NCI-H2029 treated with DMSO at 0.1 percent for 48 hours (cell line): ENCODE measurements at places on chromosomes 4 and X.

GRCh38 chr4:40000711-40001110 is 23.0 kb upstream of the PDS5A start:
- no peak for DNase-seq

DNA sequence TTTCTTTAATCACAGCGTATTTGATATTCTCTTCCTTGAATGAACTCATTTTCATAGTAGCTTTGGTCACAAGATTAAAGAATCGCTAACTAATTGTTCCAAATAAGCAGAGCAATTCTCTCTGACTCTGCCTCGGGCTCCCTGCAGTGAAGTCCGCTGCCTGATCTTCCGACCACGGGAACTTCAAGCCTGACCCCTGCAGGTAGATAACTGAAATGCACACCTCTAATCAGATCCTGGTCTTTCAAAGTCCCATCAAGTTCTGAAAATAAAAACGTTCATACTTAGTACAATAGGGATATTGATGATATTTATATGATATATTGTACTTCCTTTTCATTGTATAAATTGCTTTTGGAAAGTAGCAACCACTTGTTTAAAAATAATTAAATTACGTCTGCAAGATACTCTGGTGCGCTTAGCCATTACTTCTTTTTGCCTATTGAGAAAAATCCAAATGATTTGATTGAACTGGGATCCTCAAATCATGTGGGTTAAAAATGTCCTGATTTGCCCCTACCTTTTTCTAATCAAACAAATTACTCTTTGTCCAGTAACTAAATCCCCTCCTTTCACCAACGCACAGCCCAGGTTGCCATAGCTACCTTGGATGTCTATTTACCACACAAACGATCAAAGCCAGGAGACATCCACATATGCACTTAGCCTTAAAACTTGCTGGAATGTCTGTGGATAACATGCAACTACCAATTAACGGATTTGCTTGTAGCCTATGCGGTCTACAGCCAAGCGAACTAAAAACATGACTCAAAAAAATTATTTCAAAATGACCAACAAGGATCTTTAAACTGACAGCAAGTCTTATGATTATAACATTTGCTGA is 4.2 kb downstream of the MID1 start:
- DNase-seq: peak; percentile 7

GRCh38 chrX:102832661-102833060 is 104.4 kb upstream of the RAB40AL start:
- no peak for DNase-seq

GRCh38 chrX:46258356-46258755 is 286.9 kb downstream of the ZNF674 start:
- DNase-seq: no peak

DNA sequence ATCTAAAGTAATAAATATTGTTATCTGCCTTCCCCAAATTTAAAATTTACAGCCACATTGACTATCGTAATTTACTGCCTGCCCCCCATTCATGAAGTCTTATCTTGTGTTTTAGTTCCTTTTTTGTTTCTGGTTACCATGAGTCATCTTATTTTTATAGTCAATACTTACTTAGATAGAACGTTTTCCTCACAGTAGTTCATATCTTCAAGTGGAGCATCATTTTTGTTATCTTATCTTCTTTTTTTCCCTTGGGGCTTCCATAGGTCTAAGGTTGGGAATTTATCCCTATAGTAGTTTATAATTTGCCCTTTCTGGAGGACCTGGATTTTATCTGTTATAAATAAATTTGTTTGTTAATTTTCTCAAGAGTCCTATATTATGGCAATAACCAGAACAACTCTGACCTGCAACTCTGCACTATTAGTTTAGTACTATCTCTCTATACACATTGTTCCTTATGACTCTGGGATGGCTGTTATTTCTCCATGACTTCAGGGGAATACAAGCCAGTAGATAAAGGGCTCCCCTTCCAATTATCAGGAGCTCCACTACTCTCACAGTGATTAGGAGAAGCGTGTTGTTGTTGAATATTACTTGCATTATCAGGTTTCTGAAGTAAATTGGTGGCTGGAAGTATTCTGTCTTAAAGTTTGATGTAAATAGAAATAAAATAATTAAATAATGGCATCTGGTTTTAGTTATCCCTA is 330.6 kb downstream of the GALNTL6 start:
- no peak for DNase-seq

DNA sequence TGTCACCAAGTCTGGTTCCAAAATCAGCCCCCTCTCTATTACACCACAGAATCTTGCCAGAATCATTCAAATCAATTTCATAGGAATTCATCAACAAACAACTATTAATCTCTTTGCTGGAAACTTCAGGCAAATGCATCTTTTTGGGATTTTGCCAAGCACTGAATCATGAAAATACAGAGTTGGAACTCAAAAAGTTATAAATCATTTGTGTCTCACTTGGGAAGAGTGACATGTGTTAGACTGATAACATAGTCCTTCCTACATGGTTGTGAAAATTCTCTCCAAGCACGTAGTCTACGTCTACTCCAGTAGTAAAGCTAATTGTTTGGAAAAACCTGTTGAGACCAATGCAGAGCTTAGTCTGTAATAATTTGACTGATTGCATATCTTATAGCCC is 19.0 kb downstream of the CXCL8 start:
- DNase-seq: no peak

DNA sequence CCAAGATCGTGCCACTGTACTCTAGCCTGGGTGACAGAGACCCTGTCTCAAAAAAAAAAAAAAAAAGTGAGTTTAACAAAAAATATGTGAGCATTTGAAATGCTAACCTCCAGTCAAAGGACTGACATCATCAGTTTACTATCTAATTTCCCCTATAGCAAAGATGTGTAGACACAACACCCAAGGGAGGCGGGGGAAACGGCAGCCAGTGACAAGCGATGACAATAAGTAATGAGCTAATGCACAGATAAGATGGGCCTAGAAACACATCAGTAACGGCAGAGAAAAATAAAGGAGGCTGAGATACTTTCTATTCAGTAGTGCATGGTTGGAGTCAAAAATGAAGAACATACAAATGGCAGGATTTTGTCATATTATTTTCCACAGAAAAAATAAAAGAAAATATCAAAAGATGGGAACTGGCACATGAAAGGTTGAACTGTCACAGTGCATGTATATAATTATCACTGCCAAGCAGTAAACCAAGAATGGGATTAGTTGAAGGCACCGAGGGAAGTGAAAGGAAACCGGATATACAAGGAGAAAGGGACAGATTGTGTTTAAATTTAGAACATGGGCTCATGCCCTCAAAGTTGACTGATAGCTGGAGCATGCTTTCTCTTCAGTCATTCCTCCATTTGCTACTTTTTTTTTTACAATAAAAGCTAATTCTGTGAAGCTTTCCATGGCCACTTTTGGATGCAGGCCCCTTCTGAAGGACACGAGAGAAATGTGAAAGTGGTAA is 41.8 kb downstream of the IGFBP7 start:
- no peak for DNase-seq

DNA sequence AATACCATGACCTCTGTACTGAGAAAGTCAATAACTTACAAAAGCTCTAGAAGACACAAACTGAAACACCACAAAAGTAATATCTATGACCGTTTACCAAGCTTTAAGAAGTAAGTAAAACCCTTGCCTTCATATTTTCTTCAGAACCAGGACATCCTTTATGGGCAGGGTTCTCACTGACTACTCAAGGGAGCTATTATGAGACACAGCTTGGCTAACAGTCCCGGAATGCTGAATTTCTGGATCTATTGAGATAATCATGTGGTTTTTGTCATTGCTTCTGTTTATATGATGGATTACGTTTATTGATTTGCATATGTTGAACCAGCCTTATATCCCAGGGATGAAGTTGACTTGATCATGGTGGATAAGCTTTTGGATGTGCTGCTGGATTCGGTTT is 19.9 kb upstream of the CDS1 start:
- DNase-seq: no peak

- no peak for DNase-seq
Measured at GRCh38 chrX:100648458-100649417, 4.7 kb downstream of the SRPX2 start.

- no peak for DNase-seq
Measured at GRCh38 chr4:1045595-1046201, 34.3 kb downstream of the FGFRL1 start.

DNA sequence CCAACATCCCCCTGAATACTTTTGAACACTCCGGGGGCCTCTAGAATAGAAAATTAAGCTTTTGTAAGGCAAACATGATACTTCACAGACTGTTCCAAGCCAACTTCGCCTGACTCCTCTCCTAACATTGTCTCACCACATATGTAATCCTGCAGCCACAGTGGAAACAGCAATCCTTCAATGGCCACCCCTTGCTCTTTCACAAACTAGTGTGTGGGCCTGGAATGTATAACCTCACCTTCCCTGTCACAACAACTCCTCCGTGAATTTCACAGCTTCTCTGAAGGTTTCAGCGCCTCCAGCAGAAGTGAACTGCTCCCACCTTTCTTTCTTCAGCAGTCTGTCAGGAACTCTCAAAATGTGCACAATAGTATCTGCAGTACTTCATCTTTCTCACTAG is 185.1 kb downstream of the ADGRL3 start:
- no peak for DNase-seq

GRCh38 chrX:84189125-84189524 is 1.1 kb upstream of the RPS6KA6 start:
- DNase-seq: no peak

DNA sequence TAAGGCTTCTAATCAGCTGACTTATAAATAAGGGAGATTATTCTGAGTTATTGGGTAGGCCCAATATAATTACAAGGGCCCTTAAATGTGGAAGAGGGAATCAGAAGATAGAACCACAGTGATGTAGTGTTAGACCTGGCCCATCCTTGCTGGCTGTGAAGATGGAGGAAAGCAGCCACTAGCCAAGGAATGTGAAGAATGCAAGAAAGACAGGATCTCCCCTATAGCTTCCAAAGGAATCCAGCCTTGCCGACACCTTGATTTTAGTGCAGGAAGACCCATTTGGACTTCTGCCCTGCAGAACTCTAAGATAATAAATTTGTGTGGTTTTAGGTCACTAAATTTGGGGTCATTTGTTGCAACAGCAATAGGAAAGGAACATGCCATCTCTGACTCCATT is 150.6 kb downstream of the SPATA18 start:
- DNase-seq: no peak

GRCh38 chrX:68901519-68901918 is 72.7 kb downstream of the EFNB1 start:
- no peak for DNase-seq

- no peak for DNase-seq
Measured at GRCh38 chr4:24080871-24081270, 191.0 kb upstream of the PPARGC1A start.

- DNase-seq: no peak
Measured at GRCh38 chr4:61193863-61194262, 6.3 kb upstream of the ADGRL3 start.

- no peak for DNase-seq
Measured at GRCh38 chr4:11189756-11190155, 238.9 kb downstream of the HS3ST1 start.

DNA sequence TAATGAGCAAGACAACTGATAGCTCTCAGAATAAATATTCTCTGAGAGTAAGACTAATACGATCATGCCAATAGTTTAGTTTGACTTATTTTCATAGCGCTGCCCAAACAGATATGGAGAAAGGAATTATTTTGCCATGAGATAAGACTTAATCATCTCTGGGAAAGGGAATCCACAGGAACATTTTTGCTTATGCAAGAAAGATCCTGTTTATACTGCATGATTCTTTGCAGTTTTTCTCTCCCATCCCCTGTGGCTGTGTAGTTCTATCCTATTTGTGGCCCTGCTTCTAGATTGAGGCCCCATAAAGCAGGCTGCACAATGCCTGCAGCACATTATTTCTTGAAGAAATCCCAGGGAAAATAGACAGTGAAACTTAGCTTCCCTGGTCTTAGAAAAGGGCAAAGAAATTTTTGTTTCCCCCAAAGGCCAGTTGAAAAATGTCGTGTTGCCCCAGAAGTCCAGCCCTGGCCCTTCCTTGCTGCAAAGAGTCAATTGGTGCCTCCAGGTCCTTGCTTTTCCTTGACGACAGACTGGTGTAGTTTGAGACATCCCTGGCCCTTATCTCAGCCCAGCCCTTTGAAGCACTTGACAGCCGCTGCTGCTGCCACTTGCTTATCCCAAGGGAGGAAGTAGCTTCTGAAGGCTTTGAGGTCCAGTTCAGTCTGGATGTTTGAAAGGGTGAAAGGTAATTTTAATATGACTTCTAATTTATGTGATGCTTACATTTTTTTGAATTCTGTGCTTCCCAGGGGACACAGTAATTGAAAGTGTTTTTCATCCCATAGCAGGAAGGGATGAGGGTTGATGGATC is 45.0 kb upstream of the SH3RF1 start:
- DNase-seq: no peak

DNA sequence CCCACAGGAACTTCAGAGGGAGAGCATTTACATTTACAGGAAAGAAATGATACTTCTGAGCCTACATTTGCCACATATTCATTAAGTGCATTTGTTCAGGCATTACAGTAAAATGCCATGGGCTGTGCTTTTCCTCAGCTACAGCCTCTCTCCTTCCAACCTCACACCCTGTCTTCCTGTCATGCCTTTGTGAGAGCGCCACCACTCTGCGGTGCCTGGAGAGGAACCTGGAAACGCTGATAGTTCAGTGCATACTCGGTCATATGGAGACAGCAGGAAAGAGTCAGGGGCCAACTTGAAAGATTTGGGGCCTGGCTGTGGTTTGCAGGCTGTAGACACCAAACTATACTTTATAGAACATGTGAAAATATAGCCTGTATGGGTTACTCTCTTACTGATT is 40.5 kb downstream of the NFKB1 start:
- no peak for DNase-seq

GRCh38 chrX:72620550-72621145 is 48.0 kb upstream of the HDAC8 start:
- no peak for DNase-seq

GRCh38 chr4:147510962-147511668 is 30.2 kb downstream of the EDNRA start:
- DNase-seq: no peak

- no peak for DNase-seq
Measured at GRCh38 chrX:29478336-29479069, 736.9 kb upstream of the MAGEB2 start.

DNA sequence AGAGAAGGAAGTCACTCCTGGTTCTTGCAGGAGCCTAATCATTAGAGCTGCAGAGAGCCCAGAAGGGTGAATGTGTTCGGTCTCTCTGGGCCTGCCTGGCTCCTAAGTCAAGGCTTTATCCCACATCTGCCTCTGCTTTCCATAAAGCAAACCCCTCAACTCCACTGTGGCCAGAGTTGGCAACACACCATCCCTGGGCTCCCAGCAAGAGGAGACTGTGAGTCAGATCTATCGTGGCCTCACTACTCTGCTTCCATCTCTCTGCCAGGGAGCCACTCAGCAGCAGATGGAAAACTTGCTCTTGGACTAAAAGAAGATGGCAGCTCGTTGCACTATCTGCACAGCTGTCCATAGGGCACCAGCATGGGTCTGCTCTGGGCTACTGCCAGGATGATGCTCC is 348.2 kb downstream of the FBXW7 start:
- DNase-seq: no peak
